ENCODE measurements at places on chromosomes 5 and 9. TPM values are rescaled to one million over a fixed set of nuclear protein-coding genes. Genes with fewer than 3 reads are reported as not detected.

Gene WDR38
- total RNA-seq: not detected

Gene HMCN2
- 0.11 TPM for total RNA-seq

Gene DBH
- not detected for total RNA-seq

Gene MEF2C
- total RNA-seq: 8.0 TPM

Gene IFNA10
- total RNA-seq: not detected

Gene TMEM252
- total RNA-seq: not detected

Gene NEUROG1
- not detected for total RNA-seq

Gene CNTNAP3B
- 12.5 TPM for total RNA-seq

Gene ENTREP1
- total RNA-seq: 0.36 TPM

Gene SEMA6A
- total RNA-seq: not detected

- no peak for DNase-seq
- no peak overlapping the region for H3K4me3 ChIP-seq
- H3K36me3 ChIP-seq: no peaks in the 10 kb centered on the region
- H3K27ac ChIP-seq: no peak overlapping the region
- no peaks in the 10 kb centered on the region for H3K27me3 ChIP-seq
Measured at GRCh38 chr5:109695005-109695926, 5.5 kb downstream of the MAN2A1 start.

- H3K36me3 ChIP-seq: no peaks in the 10 kb centered on the region
- no peak overlapping the region for H3K27ac ChIP-seq
- no peak for DNase-seq
Measured at GRCh38 chr5:6900247-6901227, 187.3 kb downstream of the TENT4A start.

- no peaks in the 10 kb centered on the region for H3K36me3 ChIP-seq
- no peak for DNase-seq
- no peaks in the 10 kb centered on the region for H3K4me1 ChIP-seq
- H3K4me3 ChIP-seq: no peak overlapping the region
- peaks cover 25% of the 10 kb centered on the region for H3K27me3 ChIP-seq
- H3K27ac ChIP-seq: no peak overlapping the region
Measured at GRCh38 chr5:76273206-76273885, 129.7 kb upstream of the IQGAP2 start.

GRCh38 chr9:136354592-136355085 lies 8.9 kb downstream of the DNLZ start:
- peaks cover 6% of the 10 kb centered on the region for H3K4me1 ChIP-seq
- H3K4me3 ChIP-seq: no peak overlapping the region
- H3K27ac ChIP-seq: no peak overlapping the region
- peak; percentile 42 for DNase-seq

DNA sequence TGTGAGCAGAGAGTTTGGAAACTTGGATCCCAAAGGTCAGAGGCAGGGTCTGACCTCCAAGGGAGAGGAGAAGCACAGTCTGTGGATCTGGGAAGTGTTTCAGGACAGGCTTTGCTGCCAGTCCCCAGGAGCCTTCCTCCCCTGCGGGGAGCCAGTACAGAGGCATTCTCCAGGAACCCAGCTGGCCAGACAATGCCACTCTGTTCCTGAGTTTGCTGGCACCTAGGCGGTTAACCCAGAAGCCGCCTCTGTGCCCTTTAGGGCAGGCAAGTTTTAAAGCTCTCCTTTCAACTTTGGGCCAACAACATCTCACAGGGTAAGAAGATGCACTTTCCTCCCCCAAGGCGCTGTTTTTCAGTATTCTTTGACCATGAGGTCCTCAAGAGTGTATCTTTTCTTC lies 37.0 kb upstream of the FGF1 start:
- no peaks in the 10 kb centered on the region for H3K27me3 ChIP-seq
- no peak for DNase-seq
- no peaks in the 10 kb centered on the region for H3K36me3 ChIP-seq

- no peak overlapping the region for H3K4me3 ChIP-seq
- peak overlapping the region; percentile 38 for H3K27ac ChIP-seq
- peaks cover 52% of the 10 kb centered on the region for H3K4me1 ChIP-seq
- peak; percentile 46 for DNase-seq
Measured at GRCh38 chr5:136620016-136620419, 254.7 kb upstream of the TRPC7 start.

- H3K27ac ChIP-seq: no peak overlapping the region
- no peak overlapping the region for H3K4me3 ChIP-seq
- peaks cover 23% of the 10 kb centered on the region for H3K4me1 ChIP-seq
- peaks cover 36% of the 10 kb centered on the region for H3K36me3 ChIP-seq
- H3K27me3 ChIP-seq: no peaks in the 10 kb centered on the region
Measured at GRCh38 chr9:106922026-106922425, 59.1 kb downstream of the ZNF462 start.

- no peak overlapping the region for H3K27ac ChIP-seq
- H3K4me3 ChIP-seq: no peak overlapping the region
- peaks cover 12% of the 10 kb centered on the region for H3K4me1 ChIP-seq
- no peaks in the 10 kb centered on the region for H3K36me3 ChIP-seq
- no peak for DNase-seq
Measured at GRCh38 chr9:121648799-121649198, 2.6 kb upstream of the DAB2IP start.

DNA sequence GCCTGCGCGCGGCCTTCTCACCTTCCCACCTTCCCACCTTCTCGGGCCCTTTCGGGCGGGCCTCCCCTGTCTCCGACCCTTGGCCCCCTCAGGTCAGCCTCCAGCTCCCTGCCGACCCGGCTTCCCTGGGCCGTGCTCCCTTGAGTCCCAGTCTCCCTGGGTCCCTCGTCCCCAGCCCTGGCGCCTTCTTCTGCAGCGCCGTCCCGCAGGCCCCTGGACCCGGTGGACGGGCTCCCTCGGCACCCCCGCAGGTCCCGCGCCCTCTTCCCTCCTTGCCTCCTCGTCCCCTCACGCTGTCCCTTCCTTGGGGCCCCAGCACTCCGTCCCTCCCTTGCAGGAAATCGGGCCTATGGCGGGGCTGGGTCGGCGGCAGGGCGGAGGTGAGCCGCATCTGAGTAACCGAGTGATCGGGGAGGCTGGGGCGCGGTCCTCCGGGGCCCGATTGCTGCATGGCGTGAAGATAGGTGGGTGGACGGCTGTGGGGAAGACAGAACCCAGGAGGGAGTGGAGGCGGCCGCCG lies 7.6 kb downstream of the ARPC5L start:
- H3K4me3 ChIP-seq: peak overlapping the region; percentile 97
- no peaks in the 10 kb centered on the region for H3K27me3 ChIP-seq
- DNase-seq: peak; percentile 17
- H3K36me3 ChIP-seq: peaks cover 14% of the 10 kb centered on the region
- peaks cover 26% of the 10 kb centered on the region for H3K4me1 ChIP-seq
- peak overlapping the region; percentile 88 for H3K27ac ChIP-seq

DNA sequence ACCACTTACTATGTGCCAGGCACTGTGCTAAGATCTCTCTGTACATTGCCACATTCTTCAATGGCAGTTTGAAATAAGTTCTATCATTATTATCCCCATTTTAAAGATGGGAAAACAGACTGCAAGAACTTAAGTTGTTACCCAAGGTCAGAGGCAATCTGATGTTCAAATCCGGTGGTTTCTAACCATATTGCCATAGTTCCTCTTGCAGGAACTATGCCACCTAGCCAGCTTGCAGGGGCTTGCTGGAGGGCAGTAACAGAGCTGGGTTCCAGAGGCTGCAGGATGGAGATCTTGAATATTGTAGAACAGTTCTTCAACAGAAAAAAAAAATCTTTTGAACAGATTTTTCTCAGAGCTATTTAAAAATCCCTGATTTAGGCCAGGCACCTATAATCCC lies 71.8 kb upstream of the TNFAIP8 start:
- H3K27ac ChIP-seq: no peak overlapping the region
- no peaks in the 10 kb centered on the region for H3K36me3 ChIP-seq
- no peak for DNase-seq
- peaks cover 33% of the 10 kb centered on the region for H3K4me1 ChIP-seq
- H3K27me3 ChIP-seq: no peaks in the 10 kb centered on the region

DNA sequence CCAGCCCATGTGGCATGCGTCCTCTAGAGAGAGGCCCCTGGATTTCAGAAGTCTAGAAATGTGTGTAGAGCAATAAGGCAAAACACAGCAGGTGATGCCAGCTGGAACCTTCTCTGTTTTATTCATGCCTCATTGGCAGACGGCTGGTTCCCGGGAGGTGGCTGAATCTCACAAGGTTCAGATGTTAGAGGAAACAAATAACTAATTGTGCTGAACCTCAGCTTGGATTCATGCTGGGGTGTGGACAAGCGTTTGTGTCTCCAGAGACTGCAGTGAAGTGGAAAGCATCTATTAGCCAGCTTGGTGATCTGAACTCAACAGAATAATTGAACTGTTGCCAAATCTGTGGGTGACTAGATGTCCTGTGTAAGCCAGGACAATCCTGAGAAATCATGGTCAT lies 131.1 kb upstream of the NR4A3 start:
- H3K27ac ChIP-seq: no peak overlapping the region
- no peak overlapping the region for H3K4me3 ChIP-seq
- H3K36me3 ChIP-seq: no peaks in the 10 kb centered on the region
- no peak for DNase-seq
- no peaks in the 10 kb centered on the region for H3K4me1 ChIP-seq

DNA sequence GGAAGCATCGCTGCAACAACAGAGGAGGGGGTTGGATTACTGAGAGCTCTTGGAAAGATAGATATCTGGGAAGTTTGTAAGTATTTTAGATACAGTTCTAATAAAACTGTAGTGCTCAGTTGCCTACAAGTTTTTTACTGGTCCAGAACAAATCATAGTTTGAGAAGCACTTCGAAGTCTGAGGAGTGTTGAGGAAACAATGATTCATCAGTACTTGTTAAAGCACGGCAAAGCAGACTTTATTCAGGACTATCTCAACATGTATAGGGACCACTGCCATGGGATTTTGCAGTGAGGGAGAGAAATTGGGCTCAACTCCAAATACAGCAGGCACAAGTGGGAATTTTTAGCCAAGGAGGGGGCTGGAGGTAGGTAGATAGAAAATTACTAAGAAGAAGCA lies 25.3 kb upstream of the RECK start:
- peaks cover 2% of the 10 kb centered on the region for H3K36me3 ChIP-seq
- H3K27me3 ChIP-seq: no peaks in the 10 kb centered on the region
- H3K27ac ChIP-seq: no peak overlapping the region
- H3K4me3 ChIP-seq: no peak overlapping the region
- no peak for DNase-seq

- no peak overlapping the region for H3K4me3 ChIP-seq
- H3K27me3 ChIP-seq: peaks cover 13% of the 10 kb centered on the region
- DNase-seq: no peak
- no peaks in the 10 kb centered on the region for H3K36me3 ChIP-seq
- no peaks in the 10 kb centered on the region for H3K4me1 ChIP-seq
Measured at GRCh38 chr9:70406434-70406862, 8.0 kb downstream of the KLF9 start.

DNA sequence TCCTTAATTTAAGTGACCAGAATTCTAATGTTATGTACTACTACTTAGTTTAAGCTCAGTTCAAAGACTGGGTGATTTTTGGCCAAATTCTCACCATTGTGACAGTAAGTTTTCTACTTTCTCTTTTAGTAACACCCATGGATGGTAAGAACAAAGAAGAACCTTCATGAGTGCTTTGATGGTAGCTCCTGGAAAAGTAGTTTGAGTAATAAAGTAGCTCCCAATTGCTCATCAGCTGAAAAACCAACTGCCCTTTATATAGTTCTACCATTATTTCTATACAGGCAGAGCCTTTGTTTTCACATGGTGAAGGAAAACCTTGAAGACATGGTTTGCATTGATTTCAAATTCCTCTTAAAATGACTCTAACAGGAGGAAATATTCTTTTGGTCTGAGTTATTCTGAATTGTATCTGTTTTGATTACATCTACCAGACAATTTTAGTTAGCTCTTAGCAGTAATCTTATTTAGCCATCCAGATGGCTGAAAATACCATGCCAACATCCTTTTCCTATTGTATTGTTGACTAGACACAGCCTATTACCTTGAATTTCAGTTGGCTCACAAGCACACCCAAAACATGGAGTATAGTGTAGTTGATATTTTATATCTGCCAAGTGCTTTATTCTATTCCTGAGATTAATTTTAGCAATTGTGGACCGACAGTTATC lies 23.7 kb upstream of the STARD4 start:
- no peak overlapping the region for H3K27ac ChIP-seq
- no peaks in the 10 kb centered on the region for H3K36me3 ChIP-seq
- no peak for DNase-seq
- no peaks in the 10 kb centered on the region for H3K27me3 ChIP-seq
